ENCODE measurements at places on chromosomes 12 and 14.
A peak's percentile ranks its signal among the peaks of the same experiment; 100 is the strongest.

DNA sequence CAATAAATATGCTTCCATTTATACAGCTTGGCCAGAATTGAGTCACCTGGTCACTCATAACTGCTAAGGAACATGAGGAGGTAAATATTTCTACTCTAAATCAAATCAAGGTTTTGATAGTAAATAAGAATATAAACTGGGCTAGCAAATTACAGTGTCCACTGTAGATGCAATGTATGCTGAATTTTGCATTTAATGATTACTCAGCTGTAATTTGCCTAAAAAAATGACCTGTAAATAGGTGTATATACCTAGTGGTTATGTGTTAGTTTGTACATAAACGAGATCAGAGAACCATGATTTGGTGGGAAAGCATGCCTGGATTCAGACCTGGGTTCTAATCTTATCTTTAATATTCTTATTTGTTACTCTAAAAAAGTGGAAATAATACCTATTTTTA is 76.6 kb upstream of the CNTN1 start:
- DNase-seq = no peak

GRCh38 chr14:89365061-89365801 is 51.8 kb downstream of the FOXN3 start:
- no peak for DNase-seq

DNA sequence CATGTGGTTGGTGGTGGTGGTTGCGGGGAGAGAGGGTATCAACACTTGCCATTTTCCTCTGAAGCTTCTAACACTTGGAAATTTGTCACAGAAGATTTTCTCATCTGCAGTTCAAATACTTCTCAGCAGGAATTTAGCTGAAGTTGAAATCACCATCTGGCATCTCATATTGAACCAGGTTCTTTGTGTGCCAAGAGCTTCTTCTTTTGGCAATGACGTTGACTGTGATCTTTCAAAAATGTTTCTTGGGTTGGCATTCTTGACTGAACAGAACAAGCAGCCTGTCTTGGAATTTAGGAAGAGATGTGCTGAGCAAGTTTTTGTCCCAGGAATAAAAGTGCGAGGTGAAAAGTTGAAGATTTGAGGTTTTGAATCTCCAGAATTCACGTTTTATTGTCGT is 8.7 kb upstream of the NIN start:
- DNase-seq = no peak

DNA sequence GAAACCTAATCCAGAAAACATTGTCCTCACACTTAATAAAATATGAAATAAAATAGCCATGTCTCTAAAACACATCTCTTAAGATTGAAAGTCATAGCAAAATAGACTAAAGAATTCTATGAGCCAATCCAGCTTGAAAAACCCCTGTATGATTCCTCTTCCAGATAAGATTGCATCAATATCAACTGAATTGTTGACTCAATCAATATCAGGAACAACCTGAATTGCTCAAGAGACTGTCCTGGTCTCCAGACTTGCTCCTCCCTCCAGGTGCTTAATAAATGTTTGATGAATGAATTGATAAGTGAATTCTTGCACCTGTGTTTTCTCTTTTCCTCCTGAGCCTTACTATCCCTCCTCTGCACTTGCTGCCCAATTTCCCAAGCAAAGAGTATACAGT is 162.1 kb downstream of the NTF3 start:
- no peak for DNase-seq

DNA sequence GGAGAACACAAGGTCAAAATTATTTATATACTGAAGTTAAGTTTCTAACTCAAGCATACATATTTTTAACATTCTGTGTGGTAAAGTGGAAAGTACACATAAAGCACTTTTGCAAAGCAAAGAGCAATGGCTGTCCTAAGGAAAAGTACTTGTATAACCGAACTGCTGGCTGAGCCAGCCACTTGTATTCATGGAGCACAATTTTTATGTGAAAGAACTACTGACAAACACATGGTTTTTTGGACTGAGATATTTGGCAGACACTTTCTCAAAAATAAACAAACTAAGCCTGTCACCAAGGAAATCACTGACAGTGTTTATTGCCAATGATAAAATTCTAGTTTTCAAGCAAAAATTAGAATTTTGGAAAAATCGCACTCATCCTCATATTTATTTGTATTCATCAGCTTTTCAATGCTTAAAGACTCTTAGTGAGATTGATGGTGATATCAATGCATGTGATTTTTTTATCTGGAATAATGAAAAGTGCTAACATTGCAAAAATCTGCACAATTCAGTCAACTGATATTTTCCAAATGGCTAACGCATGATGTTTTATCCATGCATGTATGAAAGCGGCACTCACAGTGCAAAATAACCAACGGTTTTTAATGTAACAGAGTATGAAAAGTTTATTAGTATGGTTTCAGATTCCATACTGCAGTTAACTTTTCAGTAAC is 125.3 kb downstream of the IPO8 start:
- DNase-seq = peak; percentile 77

GRCh38 chr12:51341251-51342007 is 5.0 kb downstream of the CELA1 start:
- DNase-seq = peak; percentile 75

DNA sequence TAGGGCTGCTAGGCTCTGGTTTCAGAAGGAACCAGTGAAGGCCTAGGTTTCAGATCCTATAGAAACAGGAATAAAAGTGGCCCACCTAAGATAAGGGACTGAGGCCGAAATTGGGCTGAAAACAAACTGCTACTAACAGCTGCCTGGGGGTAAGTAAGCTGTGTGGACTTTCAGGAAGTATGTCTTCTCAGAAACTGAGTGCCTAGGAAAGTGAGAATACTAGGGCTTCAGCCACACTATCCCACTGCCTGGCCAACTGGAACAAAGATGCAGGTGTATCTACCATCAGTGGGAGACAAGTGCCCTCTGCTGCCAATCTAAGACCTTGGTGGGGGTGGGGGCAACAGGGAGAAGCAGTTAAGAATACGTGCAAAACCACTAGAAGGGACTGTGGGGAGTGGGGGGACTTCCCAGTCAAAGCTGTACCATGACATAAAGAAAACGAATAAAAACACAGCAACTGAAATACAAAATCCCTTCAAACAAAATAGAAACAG is 82.5 kb downstream of the MED13L start:
- no peak for DNase-seq

DNA sequence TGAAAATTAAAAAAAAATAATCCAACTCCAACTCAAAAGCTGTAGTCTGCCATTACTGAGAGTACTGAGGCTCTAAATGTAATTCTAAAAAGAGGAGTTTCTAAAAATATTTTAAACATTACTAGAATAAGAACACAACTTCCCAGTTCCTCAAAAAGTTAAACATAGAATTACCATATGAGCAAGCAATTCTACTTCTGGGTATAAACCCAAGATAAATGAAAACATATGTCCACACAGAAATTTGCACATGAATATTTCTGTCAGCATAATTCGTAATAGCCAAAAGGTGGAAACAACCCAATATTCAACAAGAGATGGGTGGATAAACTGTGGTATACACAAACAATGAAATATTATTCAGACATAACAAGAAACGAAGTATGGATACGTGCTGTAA is 15.0 kb upstream of the NR2C1 start:
- DNase-seq = no peak

DNA sequence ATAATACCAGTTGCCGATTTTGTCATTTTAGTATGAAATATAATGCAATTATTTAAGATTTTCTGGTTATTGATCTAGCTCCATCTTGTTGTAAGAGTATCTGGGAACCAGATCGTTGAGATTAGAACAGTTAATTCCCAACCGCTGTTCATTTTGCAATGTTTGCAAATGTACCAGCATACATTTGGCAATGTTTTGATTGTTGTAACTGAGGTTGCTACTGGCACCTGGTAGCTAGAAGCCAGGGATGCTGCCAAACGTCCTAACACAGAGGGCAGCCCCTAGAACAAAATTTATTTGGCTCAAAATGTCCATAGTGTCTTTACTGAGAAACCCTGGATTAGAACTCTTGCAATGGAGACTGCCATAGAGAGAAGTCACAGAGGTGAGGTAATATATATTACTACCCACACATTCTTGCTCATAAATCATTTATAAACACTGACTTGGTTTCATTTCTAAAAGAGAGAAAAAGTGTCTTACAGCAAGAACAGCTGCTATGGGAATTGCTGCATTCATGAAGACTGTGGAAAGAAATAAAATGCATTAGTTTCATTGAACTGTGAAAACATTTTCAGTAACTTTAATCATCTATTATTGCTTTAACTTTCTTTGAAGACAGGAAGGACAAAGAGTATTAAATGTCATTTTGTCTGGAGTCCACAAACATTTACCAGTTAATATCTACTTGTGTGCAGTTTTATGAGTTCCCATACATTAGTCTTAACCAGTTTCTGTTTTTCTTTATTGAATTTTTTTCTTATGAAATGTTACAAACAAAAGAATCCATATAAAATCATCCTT is 46.2 kb downstream of the ABCC9 start:
- no peak for DNase-seq

DNA sequence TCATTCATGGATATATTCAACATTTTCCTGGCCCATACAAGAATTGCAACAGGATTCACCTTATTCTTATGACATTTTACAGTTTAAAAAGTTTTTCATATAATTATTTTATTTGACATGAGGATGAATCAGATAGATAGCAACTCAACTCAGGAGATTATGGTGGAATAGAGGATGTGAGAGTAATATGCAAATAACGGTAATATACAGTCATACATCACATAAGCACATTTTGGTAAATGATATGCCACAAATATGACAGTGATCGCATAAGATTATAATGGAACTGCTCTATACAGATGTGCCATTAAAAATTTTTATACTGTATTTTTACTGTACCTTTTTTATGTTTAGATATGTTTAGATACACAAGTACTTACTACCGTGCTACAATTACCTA is 24.1 kb upstream of the CRADD start:
- DNase-seq = no peak

DNA sequence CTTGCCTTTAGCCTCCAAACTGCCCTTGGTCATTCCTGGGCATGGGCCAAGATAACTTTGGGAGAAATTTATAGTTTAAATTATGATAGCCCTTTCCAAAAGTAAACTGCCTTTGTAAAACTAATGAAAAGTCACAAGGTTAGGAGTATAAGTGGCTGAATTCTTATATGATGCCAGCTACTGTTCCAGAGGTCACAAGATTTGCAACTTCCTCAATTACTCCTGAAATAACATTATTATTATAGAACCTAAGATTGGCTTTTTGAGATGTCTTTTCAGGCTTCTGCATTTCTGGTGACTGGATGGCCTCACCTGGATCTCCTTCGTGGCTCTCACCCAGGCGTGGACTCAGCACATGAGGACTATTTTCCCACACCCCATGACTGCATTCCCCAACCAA is 55.0 kb downstream of the OSBPL8 start:
- DNase-seq = no peak

DNA sequence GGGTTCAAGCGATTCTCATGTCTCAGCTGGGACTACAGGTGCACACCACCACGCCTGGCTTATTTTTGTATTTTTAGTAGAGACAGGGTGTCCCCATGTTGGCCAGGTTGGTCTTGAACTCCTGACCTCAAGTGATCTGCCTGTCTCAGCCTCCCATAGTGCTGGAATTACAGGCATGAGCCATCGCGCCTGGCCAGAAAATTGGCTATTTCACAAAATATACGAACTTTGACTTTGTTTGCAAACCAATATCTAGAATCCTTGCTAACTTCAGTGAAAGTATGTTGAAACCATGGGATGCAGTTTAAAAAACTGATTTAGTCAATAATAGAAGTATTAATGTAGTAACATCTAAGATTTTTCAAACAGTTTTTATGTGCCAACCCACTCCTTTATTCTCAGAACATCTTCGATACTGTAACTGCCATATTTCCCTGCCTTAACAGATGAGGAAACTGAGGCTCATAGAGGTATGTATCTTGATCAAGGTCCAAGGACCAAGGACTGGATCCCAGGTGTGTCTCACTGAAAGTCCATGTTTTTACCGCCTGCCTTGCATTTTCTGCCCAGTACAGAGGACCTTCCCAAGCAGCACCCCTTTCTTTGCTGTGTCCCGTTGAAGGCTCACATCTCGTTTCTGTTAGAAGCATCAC is 54.5 kb downstream of the SMOC1 start:
- DNase-seq = no peak
